Colonic mucosa (tissue), 4 donors: ENCODE measurements at places on chromosomes 16 and 17. TPM values are rescaled to one million over a fixed set of nuclear protein-coding genes. Genes with fewer than 3 reads are reported as not detected.

SPATA32 gene
- total RNA-seq: not detected

DNA sequence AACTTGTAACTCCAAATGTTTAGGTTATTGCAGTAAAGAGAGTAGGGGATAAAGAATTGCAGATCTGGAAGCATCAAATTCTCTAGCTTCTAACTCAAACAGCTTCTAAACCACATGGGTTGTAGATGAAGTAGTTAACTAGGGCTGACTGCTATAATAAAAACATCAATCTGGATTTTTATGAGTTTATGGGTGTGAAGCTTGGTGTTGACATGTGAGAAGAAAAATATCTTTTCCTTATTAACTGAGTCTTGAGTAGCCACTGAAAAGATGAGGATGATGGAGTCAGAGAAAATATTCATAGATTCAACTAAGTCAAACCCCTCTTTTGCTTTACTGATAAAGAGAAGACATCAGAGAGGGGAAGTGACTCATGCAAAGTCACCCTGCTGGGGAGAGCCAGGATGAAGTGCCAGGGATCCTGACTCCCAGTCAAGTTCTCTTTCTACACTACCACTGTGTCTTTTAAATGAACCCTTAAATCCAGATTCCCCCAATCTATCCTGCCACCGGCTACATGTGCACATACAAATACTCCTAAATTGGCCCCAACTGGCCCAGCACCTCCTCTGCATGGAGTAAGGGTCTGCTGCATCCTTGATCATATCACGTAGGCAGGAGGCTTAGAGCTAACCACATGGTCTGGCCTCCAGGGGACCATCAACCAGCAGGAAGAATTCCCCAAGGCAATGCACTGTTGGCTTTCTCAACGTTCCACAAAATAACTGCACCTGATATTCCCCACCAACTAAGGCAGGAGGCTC, 264.0 kb upstream of the CCL2 start:
- no peaks in the 10 kb centered on the region for H3K27me3 ChIP-seq
- no peaks in the 10 kb centered on the region for H3K36me3 ChIP-seq
- DNase-seq: no peak
- H3K4me3 ChIP-seq: no peak overlapping the region

GRCh38 chr17:30091771-30092170, 24.8 kb upstream of the NSRP1 start:
- no peak overlapping the region for H3K27ac ChIP-seq
- H3K36me3 ChIP-seq: no peaks in the 10 kb centered on the region
- H3K4me3 ChIP-seq: no peak overlapping the region
- H3K27me3 ChIP-seq: no peaks in the 10 kb centered on the region
- DNase-seq: no peak

SETD1A gene
- total RNA-seq: 15.9 TPM

DNA sequence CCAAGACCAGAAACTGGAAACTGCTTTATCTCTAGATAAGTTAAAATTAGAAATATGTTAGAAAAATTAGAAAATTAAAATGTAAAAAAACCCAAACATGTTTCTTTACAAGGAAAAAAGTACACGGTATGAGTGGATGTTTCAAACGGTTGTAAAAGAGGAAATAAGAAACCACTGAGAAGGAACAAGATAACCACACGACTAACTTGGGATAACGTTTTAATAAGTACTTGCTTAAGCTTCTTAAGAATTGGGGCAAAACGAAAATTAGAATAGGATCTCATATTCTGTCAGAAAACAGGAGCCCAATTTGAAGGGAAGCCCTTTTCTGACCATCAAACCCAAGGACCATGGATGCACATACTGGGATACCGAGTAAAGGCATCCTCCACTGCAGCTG, 31.0 kb downstream of the MBTPS1 start:
- H3K27me3 ChIP-seq: no peaks in the 10 kb centered on the region
- H3K36me3 ChIP-seq: peaks cover 8% of the 10 kb centered on the region
- H3K4me1 ChIP-seq: no peaks in the 10 kb centered on the region

DNA sequence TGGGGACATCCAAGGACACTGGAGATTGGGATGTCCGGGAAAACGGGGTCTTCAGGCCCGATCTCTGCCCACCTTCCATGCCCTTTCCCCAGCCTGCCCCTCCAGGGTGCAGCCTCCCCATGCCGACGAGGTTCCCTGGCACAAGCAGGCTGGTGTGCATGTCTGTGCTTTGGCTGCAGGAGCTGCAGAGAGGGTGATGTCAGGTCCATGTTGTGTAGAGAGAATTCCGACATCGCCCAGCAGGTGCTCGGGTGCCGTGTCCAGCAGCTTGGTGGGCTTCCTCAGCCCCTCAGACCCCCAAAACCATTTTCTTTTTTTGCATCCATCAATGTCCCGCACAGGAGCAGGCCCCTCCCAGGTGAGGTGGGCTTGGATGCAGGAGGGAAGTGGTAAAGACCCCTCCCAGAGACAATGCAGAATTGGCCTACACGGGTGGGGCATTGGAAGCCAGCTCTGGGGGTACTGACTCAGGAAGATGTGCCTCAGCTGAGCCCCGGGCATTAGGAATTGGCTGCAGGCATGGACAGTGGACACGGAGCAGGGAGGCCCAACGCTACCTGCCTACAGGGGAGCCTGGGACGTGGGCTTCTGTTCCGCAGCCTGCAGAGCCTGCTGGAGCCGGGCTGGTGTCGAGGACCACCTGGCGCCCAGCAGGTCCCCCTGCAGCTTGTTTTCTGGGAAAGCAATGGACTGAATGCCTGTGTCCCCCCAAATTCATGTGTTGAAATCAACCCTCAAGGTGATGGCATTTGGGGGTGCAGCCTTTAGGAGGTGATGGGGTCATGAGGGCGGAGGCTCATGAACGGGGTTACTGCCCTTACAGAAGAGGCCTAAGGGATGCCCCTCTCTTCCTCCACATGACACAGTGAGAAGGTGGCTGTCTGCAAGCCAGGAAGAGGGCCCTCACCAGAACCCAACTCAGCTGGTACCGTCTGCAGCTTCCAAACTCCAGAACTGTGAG, 97.5 kb downstream of the METRNL start:
- H3K27ac ChIP-seq: no peak overlapping the region
- H3K4me3 ChIP-seq: no peak overlapping the region
- H3K4me1 ChIP-seq: no peaks in the 10 kb centered on the region
- peak; percentile 10 for DNase-seq
- no peaks in the 10 kb centered on the region for H3K36me3 ChIP-seq

DNA sequence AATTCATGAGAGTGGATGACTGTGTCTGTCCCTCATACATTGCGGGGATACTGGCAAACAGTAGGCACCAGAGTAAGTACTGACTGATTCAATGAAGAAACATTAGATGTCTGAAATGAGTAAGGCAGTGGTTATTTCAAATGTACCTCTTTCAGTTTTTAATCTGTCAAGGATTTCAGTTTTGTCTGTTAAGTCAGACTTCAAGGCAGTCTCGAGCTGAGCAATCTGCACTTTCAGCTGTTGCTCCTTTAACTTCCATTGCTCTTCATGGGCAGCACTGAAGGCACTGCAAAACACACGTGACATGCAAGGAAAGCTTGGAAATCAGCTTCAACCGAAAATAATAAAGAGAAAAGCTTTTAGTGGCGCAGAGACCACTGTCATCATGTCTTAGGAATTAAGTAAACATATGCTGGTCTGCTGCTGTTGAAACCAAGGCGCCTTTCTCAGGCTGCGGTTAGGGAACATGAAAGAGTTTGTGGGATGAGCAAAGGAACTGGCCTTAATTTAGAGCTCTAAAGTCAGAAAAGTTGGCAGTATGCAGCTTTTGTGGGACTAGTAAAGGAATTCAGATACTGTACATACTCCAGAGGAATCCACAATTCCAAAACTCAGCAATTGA, 38.8 kb downstream of the RPGRIP1L start:
- no peaks in the 10 kb centered on the region for H3K36me3 ChIP-seq
- DNase-seq: no peak
- H3K4me3 ChIP-seq: no peak overlapping the region
- no peaks in the 10 kb centered on the region for H3K4me1 ChIP-seq
- no peak overlapping the region for H3K27ac ChIP-seq
- no peaks in the 10 kb centered on the region for H3K27me3 ChIP-seq

GRCh38 chr16:31331807-31332301, 23.1 kb upstream of the ITGAX start:
- no peak for DNase-seq
- no peak overlapping the region for H3K27ac ChIP-seq
- peaks cover 8% of the 10 kb centered on the region for H3K27me3 ChIP-seq
- H3K4me1 ChIP-seq: no peaks in the 10 kb centered on the region
- H3K36me3 ChIP-seq: no peaks in the 10 kb centered on the region
- H3K4me3 ChIP-seq: no peak overlapping the region

GRCh38 chr16:66977341-66978113, 10.9 kb upstream of the CES4A start:
- no peak overlapping the region for H3K4me3 ChIP-seq
- H3K27ac ChIP-seq: no peak overlapping the region
- H3K27me3 ChIP-seq: no peaks in the 10 kb centered on the region
- DNase-seq: peak; percentile 93
- no peaks in the 10 kb centered on the region for H3K4me1 ChIP-seq

BCAR1 gene
- 130 TPM for total RNA-seq

RBBP6 gene
- 39.0 TPM for total RNA-seq

DNA sequence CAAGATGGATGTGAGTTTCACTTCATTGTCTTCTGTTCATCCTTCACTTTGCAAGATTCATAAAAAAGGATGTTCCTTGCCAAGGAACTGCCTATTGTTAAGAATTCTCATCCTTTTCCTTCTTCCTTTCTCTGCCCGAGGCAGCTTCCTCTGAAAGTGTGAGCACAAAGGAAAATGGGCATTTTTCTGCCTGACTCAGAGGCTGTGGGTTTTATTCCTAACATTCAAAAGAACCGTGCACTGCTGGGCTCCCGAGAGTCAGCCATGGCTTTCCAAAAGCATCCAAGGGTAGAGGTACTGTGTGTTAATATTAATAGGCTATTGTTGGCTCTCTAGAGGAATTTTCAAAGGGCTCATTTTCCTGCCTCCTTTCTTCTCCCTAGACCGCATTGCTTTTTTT, 289.4 kb downstream of the ABCC12 start:
- H3K4me1 ChIP-seq: no peaks in the 10 kb centered on the region
- no peak for DNase-seq
- H3K27ac ChIP-seq: no peak overlapping the region
- no peaks in the 10 kb centered on the region for H3K36me3 ChIP-seq
- no peak overlapping the region for H3K4me3 ChIP-seq

- H3K4me1 ChIP-seq: peaks cover 24% of the 10 kb centered on the region
- no peak overlapping the region for H3K4me3 ChIP-seq
- DNase-seq: peak; percentile 39
Measured at GRCh38 chr17:2085648-2085949, 30.7 kb downstream of the HIC1 start.

GRCh38 chr16:62853887-62854286, 817.6 kb upstream of the CDH8 start:
- no peaks in the 10 kb centered on the region for H3K27me3 ChIP-seq
- no peaks in the 10 kb centered on the region for H3K36me3 ChIP-seq
- no peak for DNase-seq
- no peak overlapping the region for H3K4me3 ChIP-seq
- no peaks in the 10 kb centered on the region for H3K4me1 ChIP-seq

DNA sequence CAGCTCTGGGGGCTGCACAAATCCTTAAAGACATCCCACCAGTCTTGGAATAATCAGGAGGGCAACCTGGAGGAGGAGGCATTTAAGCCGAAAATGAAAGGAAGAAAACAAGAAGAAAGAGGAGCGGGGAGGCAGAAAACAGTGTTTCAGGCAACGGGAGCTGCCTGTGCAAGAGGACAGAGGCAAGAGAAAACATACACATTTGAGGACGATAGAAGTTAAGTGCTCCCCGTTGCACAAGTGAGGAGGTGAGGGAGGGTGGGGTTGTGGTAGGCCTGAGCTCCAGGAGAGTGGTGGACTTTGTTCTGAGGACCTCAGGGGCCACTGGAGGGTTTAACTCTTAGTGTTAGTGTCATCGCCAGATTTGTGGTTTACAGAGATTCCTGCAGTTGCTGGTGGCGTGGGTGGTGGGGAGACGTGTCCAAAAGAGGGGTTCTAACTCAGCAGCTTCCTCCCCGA, 27.6 kb upstream of the CIBAR2 start:
- H3K27ac ChIP-seq: no peak overlapping the region
- no peaks in the 10 kb centered on the region for H3K36me3 ChIP-seq
- H3K4me1 ChIP-seq: peaks cover 4% of the 10 kb centered on the region
- DNase-seq: no peak
- H3K4me3 ChIP-seq: no peak overlapping the region
- no peaks in the 10 kb centered on the region for H3K27me3 ChIP-seq

TUFM gene
- total RNA-seq: 252 TPM

DNA sequence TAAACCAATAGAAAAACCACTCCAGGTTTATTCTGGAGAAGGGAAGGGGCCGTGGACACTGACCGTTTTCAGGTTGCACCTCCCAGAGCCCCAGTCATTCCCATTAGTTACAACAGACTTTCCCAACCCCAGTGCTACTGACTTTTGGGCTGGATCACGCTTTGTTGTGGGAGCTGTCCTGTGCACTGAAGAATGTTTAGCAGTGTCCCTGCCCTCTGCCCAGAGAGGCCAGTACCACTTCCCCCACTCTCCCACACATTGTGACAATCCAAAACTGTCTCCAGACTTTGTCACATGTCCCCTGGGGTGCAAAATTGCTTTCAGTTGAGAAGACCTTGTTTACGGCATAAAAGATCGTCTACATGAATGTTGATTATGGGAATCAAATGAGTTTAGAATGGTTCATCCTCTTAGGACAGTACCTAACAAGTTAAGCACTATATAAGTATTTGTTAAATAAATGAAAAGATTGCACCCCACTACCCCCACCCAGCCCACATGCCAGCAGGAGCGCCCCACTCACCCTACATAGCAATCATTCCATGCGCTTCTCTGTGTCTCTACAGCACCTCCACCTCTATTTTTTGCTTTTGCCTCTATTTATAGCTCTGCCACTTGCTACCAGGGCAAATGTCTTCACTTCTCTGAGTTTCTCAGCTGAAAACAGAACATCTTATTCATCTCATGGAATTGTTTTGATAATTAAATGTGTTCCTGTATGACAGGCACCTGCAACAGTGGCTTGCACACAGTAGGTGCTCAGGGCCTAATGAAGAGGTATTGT, 104.9 kb downstream of the AXIN2 start:
- H3K27ac ChIP-seq: no peak overlapping the region
- H3K36me3 ChIP-seq: no peaks in the 10 kb centered on the region

- H3K36me3 ChIP-seq: no peaks in the 10 kb centered on the region
- H3K27me3 ChIP-seq: no peaks in the 10 kb centered on the region
- H3K4me1 ChIP-seq: no peaks in the 10 kb centered on the region
- no peak for DNase-seq
- H3K4me3 ChIP-seq: no peak overlapping the region
- H3K27ac ChIP-seq: no peak overlapping the region
Measured at GRCh38 chr17:2901582-2901981, 105.3 kb downstream of the RAP1GAP2 start.

GRCh38 chr17:50210240-50211225, 9.1 kb upstream of the COL1A1 start:
- DNase-seq: peak; percentile 58

DNA sequence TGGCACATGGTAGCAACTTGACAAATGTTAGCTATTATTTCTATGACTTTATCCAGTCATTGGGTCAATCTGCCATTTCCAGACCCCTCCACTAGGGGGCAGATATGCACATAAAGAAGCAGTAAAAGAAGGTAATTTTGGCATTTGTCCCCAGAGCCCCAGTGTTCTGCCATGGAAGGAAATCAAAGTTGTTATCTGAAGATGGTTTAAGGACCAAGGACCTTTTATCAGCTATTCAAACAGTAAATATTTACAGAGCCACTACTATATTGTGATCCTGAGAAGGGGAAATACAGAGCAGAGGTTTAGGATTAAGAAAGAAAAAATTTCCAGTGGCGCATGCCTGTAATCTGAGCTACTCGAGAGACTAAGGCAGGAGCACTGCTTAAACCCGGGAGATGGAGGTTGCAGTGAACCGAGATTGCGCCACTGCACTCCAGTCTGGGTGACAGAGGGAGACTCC, 20.0 kb downstream of the TRAF4 start:
- H3K4me3 ChIP-seq: no peak overlapping the region
- H3K27me3 ChIP-seq: no peaks in the 10 kb centered on the region
- peak; percentile 87 for DNase-seq
- no peak overlapping the region for H3K27ac ChIP-seq
